COLO829 (cell line): ENCODE measurements at places on chromosomes 3 and 15.

DNA sequence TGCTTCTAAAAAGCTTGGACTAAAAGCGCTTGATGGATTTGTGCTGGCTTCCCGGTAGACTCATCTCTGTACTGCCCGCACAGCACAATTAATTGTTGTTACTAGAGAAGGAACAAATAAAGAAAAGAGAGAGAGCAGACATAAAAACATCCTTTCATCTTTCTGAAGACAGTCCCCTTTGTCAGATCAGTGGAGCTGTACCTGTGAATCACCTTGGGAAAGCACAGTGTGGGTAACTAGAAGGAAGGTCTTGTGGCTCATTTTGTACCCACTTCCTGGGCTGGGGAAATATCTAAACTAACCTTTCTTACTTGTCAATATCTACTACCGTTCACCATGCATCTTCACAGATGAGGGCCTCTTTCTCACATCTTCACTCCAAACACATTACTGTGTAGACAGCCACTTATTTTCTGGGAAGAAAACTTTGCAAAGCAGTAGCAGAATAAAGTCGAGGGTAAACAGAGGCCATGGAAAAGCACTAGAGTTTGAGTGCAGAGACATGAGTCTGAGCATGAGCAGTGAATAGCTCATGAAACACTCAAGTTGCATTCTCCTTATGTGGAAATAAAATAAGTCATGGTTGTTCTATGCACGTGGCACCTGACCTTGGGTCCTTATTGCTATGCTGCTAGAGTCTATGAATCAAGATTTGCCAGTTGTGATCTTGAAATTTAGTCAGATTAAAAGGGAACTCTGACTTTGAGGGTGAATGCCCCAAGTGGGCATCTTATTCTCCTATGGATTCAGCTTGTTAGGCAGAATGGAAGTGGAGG, 169.3 kb downstream of the LPP start:
- no peak for DNase-seq

- DNase-seq = no peak
These were observed 11.5 kb downstream of the CRYGS start for GRCh38 chr3:186532598-186533072.

DNA sequence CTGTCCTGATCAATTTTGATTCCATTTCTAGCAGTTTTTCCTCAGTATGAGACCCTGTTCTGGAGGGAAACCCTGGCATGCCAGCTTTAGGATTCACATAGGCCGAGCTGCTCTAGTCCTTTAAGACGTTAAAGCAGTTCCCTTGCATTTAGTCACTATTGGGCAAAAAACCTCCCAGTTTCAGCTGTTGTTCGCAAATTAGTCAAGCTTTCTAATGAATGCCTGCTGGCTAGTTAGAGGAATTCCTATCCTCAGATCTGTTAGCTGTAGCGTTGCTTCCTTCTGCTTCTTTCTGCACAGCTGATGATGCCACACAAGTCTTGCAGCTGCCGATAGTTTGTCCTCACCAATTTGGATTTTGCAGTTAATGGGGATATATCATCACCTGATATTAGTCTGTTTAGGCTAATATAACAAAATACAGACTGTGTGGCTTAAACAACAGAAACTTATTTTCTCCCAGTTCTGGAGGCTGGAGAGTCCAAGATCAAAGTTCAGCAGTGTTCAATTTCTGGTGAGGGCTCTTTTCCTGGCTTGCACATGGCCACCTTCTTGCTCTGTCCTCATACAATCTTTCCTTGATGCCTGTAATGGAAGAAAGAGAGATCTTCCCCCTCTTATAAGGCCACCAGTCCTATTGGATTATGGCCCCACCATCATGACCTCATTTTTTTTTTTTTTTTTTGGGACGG, 7.5 kb upstream of the UBL7 start:
- DNase-seq = no peak

DNA sequence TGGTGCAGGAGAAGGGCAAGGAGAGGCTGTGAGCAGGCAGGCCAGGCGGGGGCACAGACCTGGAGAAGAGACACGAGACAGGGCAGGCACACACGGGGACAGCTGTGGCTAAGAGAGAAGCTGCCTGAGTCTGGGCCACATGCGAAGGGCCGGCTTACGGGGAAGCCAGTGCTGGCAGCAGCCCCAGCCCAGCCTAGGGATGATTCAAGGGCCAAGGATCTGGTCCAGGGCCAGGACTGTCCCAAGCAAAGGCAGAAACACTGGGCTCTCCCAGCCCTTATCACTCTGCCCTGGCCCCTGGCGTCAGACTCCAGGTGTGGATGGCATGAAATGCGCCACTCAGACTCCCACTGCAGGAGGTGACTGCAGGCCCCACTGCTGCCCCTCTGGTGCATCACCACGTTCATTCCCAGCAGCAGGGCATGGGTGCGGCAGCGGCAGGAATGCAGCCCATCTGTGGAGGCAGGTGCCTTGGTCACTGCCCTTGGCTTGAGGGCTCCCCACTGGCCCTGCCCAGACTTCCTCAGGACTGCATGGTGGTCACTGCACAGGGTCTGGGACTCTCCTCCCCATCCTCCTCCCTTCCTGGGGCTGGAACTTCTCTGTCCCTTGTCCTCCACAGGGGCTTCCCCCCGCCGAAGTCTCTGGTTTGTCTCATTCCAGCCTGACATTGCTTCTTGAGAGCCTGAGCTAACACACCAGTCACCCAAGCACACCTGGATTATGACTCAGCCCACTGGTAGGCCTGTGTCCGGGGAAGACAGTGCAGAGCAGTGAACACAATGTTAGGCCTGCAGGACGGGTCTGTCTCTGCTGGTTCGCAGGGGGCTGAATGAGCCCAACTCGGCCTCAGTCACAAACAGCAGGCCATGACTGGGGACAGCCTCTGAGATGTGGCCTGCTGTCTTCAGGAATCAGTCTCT, 69.3 kb downstream of the TBC1D2B start:
- no peak for DNase-seq

DNA sequence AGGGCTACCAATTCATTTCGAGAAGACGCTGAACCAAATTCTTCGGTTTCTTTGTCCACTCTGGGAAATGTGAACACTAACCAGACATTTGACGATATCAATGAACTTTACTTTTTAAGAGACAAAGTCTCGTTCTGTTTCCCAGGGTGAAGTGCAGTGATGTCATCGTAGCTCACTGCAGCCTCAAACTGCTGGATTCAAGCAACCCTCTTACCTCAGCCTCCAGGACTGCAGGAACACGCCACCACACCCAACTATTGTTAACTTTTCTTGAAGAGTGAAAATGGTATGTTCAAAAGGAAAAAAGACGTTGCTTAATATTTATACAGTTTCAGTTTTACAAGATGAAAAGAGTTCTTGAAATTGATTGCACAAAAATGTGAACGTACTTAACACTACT, 30.6 kb downstream of the MB21D2 start:
- no peak for DNase-seq

DNA sequence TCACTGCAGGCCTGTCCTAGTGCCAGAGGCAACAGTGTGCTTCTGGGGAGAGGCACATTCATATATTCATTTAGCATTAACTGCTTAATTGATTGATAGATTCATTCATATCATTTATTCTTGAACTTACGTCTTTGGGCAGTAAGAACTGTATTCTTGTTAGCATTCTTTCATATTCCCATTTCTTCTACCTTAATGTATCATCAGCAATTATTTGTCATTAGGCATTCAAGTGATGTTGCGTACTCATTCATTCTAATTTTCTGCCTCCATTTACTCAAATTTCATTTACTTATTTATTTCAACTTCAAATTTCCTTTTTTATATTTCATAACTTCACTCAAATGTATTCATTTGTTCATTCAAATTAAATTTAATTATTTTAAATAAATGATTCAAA, 31.5 kb upstream of the CCR4 start:
- no peak for DNase-seq

DNA sequence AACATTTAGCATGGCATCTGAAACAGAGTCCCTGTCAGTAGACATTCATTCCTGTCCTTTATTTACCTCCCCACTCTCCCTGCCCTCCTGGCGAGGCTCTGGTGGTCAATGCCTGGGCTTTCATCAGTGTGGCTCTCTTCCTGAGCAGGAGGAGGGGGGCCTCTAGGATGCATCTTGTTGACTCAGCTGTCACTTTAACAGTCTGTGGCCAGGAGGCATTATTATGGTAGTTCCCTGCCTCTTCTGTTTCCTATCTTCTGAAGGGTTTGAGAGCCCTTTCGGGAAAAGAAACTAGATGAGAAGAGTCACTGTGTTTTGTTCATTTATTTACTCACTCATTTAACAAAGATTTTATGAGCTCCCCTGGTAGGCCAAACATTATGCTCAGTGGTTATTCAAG, 2.4 kb upstream of the PPP1R14D start:
- DNase-seq = no peak

GRCh38 chr3:58333206-58334012, 717 bp downstream of the PXK start:
- DNase-seq = peak; percentile 32

DNA sequence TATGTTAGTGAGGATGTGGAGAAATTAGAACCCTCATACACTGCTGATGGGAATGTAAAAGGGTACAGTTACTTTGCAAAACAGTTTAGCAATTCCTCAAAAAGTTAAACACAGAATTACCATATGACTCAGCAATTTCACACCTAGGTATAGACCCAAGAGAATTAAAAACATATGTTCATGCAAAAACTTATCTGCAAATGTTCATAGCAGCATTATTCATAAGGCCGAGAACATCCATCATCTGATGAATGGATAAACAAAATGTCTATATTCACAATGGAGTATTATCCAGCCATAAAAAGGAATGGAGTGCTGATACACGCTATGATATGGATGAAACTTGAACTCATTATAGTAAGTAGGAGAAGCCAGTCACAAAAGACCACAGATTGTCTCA, 10.3 kb downstream of the SEC13 start:
- DNase-seq = no peak

- DNase-seq = no peak
These were observed 15.8 kb downstream of the SLC9A9 start for GRCh38 chr3:143832433-143832832.

DNA sequence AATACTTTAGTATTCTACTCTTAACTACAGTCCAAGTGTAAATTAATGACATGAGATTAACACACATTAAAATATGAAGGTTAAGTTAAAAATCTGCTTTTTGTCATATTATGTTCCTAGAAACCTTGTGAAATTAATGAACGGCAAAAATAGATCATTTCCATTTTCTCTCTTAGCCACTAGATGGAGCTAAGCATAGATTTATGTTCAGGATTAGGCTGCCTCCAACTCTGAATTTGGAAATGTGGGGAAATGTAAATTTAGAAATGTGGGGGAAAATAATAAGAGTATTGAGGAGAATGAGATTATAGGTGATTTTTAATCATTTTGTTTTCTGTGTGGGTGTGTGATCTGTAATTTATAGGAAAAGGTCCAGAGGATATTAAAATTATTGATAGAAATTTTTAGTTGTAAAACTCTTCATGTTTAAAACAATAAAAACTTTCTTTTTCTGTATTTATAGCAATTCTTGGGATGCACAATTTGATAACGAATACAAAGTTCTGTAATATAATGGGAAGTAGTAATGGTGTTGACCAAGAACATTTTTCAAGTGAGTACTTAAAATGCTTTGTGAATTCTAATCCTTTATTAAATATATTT, 59.2 kb downstream of the TMOD3 start:
- DNase-seq = no peak

DNA sequence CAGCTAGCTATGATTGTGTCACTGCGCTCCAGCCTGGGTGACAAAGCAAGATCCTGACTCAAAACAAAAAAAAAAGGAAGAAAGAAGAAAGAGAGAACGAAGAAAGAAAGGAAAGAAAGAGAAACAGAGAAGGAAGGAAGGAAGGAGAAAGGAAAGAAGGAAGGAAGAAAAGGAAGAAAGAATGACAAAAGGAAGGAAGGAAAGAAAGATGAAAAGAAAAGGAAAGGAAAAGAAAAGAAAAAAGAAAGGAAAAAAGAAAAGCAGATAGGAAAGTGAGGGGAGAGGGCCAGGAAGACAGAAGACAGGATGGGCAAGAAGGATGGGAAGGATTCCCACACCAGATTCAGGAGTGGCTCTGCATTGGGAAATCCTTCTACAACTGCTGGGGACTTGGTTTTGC, 44.9 kb downstream of the GOLGA6L2 start:
- DNase-seq = no peak

DNA sequence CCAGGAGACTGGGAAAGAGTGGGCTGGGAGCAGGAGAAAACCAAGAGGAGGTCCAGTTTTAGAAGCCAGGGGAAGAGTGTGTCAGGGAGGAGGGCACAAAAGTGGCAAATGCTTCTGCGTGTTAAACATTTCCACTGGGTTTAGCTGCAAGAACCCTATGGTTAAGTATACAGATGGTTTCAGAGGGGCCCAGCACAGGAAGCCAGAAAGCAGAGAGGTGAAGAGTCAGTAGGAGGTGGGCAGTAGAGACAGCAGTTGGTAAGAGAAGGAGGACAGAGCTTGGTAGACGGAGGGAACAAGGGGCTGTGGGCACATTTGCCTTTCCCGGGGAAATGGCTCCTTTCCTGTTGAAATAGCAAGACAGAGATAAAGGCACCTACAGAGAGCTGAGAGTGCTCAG, 133.8 kb downstream of the EPHB1 start:
- no peak for DNase-seq

GRCh38 chr15:63069616-63070090, 27.1 kb downstream of the TPM1 start:
- DNase-seq = no peak

- no peak for DNase-seq
These were observed 16.7 kb upstream of the TBC1D21 start for GRCh38 chr15:73856458-73857192.

GRCh38 chr3:130746246-130747039, at the start of gene PIK3R4:
PIK3R4 (minus strand) TSS chr3:130746829; CDS start chr3:130745218, 1,611 bp downstream.
- DNase-seq = peak; percentile 99

DNA sequence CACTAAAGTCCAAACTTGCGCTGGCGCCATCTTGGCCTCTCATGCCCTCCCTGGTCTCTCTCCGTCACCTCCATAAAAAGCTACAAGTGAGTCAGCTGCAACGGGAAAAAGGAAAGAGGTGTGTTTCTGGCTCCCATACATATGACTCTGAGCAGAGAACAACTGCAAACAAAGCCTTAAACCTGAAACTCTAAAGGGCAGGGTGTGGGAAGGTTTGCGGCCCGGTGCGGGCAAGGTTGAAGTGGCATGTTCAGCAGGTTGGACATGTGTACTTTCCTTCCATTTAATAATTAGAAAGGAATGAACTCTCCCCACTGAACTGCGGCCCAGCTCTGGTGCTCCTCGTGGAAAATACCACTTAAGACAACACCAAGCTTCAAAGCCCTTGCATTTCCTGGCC, 59.0 kb upstream of the PPARG start:
- no peak for DNase-seq

- no peak for DNase-seq
These were observed 901.1 kb downstream of the TBL1XR1 start for GRCh38 chr3:176296066-176296597.

- no peak for DNase-seq
These were observed 45.1 kb downstream of the RTP1 start for GRCh38 chr3:187242435-187242834.

DNA sequence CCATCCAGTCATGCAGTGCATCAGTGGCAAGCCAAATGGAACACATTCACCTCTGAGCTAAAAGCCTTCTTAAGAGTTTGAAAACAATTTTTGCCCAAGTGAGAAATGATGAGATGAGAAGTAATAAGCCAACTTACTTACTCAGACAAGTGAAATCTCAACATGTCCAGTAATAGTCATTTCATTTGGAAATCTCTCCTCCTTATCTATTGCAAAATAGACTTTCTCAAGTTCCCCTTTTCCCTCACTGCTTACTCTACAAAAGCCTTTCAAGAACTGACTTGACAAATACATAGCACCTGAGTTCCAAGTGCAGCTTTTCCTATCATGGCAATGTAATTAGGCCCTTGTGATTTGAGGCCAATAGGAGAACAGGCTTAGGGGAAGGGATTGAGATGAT, 282.3 kb downstream of the SLC9A9 start:
- DNase-seq = no peak
